NCI-H2081 treated with DMSO at 0.1 percent for 48 hours (cell line): ENCODE measurements at places on chromosomes 11 and 22.

DNA sequence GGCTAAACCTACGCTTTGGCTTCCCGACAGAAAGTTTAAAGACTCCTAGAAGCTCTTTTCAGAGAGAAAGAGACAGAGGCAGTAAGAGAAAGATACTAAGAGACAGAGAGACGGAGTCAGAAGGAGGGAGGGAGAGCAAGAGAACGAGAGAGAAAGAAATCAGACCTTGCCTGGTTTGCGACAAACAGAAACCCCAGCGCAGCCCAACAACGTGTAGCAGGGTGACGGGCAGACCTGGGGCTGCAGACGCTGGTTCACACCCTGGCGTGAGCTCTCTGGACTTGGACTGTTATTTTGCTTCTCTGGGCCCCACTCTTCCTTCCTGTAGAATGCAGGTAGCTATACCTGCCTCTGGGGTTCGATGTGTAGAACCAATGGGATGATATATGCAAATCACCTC is 244.4 kb upstream of the SYN3 start:
- DNase-seq = no peak

DNA sequence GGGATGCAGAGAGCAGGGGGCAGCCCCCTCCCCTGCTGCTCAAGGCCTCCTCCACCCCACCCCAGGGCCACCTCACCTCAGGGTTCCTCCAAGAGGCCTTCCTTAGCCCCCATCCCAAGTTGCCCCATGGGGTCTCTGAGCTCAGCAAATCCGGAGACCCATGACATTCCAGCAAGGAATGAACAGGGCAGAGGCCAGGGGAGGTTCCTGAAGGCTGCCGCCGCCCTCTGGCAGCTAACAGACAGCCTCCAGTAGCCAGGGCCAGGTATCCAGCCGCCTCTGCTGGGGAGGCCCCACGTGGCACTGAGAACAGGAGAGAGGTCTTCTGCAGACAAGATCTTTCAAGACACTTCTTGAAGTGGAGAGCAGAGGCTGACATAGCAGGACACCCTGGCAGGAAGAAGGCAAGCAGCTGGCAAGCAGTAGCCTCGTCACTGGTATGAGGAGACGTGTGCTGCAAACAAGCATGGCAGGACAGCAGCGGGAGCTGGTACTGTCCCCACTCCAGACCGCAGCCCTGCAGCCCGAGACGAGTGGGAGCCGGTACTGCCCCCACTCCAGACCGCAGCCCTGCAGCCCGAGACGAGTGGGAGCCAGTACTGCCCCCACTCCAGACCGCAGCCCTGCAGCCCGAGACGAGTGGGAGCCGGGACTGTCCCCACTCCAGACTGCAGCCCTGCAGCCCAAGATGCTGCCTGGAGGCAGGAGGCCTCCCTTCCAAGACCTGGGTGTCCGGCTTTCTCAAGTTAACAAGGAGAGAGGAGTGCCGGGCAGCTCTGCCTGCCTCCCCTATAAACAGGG is 190.6 kb downstream of the IGLL1 start:
- DNase-seq = no peak

- no peak for DNase-seq
Observed at GRCh38 chr11:72225411-72225951, 914 bp downstream of the INPPL1 start.

GRCh38 chr11:117606211-117606610 is 190.8 kb downstream of the DSCAML1 start:
- DNase-seq = no peak

DNA sequence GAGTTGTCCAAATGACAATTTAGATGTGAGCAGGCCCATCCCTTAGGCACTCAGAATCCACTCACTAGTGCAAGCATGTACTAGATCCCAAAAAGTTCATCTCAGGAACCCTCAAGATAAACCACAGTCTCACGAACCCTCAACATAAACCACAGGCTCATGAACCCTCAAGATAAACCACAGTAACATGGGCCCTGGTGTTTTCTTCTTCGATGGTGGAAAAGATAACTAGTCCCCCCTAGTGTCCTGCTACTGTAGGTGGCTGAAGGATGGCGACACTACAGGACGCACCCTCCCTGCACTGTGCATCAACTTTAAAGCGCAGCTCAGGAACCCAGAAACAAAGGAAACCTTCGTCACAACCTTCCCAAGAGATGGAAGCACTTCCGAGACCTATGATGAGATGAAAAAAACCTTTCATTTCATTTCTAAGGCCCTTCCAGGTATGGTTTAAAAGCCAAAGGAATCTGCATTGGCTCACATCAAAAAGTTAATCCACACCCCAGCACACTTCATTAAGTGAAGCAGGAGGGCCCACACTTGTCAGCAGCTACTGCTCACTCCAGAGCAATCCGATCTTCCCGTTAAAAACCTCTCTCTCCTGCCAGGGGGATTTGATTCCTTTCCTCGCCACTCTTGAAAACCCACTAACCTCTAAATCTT is 2.4 kb downstream of the LARGE1 start:
- no peak for DNase-seq

GRCh38 chr11:32188785-32189184 is 97.9 kb downstream of the RCN1 start:
- no peak for DNase-seq
